DMS153 (cell line): ENCODE measurements at places on chromosomes 1 and 21.

GRCh38 chr1:167763525-167764220 lies 41.9 kb downstream of the MPZL1 start:
- DNase-seq = no peak

- DNase-seq = no peak
Measured at GRCh38 chr1:60421965-60422364, 348.4 kb upstream of the C1orf87 start.

DNA sequence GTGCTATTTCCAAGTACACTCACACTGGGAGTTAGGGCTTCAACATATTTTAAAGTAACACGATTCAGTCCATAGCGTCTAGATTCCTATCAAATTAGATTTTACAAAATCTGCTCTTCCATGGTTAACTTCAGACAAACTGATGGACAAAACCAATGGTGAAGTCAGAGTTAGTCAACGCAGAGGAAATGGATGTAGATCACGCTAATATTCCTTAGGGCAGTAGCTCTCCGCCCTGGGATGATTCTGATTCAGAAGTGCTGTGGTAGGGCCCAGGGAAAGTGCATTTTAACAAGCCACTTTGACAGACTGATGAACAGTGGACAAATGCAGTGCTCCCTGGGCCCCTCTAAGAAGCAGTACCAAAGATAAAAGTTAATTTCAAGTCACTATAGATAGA lies 83.2 kb downstream of the HIVEP3 start:
- DNase-seq = no peak

DNA sequence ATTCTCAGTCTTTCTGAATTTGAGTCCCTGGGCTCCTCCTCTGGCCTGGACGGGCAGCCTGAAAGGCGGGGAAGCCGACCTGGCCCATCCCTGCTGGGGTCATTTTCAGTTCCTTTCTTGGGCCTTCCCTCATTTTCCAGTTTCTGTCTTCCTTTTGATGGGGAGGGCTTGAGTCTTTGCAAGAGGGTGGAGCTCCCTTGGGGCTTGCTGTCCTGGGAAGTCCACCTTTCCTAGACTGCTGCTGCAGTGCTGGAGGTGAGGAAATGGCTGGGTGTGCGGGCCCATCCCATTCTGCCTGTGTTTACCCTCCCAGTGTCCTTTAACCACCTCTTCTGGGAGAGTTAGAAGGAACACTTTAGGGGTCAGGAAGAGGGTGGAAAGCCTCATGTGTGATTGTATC lies 40.4 kb upstream of the SYNC start:
- no peak for DNase-seq

DNA sequence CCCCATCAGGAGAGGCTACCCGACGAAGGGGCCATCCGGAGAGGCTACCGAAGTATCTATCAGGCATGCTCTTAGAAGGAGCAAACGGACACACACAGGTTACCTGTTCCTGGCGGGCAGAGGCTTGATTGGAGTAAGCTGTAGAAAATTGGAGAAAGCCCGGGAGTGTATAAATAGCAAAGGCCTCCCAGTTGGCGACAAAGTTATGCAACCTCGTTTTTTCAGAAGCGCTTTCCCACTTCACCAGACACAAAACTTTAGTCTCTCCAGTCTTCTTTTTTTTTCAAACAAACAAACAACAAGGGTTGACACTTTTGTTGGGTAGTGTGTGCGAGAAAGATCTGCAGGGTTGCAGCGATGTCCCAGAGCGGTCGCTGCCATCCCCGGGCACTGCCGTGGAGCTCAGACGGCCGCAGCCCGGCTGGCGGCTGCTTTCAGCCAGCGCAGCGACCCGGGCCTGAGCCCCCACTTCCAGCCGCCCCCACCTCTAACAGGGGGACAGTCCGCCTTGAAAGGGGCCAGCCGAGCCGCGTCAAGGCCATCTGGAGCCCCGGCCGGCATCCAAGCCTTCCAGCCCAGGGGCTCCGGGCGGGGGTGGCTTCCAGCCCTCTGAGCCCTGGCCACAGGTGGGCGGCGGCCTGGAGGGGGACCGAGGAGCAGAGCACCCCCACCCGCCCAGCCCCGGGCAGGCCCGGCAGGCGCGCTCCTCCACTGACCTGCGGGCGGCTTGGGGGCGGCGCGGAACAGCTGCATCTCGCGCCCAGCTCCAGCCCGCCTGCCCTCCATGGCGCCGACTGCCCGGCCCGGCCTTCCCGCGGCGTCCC lies 616 bp downstream of the MCOLN3 start:
- no peak for DNase-seq

DNA sequence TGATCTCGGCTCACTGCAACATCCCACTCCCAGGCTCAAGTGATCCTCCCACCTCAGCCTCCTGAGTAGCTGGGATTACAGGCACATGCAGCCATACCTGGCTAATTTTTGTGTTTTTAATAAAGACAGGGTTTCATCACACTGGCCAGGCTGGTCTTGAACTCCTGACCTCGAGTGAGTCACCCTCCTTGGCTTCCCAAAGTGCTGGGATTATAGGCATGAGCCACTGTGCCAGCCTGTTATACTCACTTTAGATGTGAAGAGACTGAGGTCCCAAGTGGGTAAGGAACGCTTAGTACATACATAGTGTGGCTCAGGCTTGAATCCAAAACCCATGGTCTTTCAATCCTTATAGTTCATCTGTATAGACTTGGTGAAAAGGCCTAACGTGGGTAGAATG lies 63.7 kb upstream of the EPS8L3 start:
- DNase-seq = no peak
